ENCODE measurements at places on chromosomes 13 and 19. TPM values are rescaled to one million over a fixed set of nuclear protein-coding genes. Genes with fewer than 3 reads are reported as not detected.

Gene ZNF841
- total RNA-seq, result 28.9 TPM

Gene MIA
- not detected for total RNA-seq

Gene TLE6
- under 0.01 TPM for total RNA-seq

Gene IFNL1
- total RNA-seq, result not detected

Gene C19orf38
- total RNA-seq, result 0.28 TPM

- H3K27me3 ChIP-seq, result no peaks in the 10 kb centered on the region
- H3K36me3 ChIP-seq, result no peaks in the 10 kb centered on the region
Observed at GRCh38 chr13:47008318-47008717, 111.5 kb upstream of the HTR2A start.

DNA sequence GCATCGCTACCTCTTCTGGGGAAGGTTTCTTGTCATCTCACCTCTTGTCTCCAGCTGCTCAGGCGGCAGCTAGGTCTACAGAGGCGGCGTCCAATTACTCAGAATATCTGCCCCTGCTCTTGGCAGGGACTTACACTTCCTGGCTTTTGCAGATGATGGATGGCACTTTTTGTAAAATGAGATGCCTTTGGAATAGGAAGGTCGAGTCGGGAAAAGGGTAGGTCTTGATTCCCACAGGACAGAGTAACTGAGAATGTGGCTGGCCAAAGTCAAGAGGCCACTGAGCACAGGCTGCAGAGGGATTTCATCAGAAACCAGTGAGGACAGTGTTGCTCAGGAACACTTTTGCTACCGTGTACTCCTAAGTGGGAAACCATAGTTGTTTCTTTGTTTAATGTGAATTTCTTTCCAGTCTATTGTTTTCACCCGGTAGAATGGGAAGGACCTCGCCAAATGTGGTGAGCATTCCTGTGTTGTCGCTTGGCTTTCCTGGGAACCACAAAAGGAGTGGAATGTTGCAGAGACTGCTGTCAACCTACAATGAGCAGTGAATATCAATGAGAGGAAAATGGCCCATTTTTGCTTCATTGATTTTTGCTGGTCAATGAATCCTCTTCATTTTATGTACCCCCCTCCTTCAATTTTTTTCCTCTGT lies 383.7 kb downstream of the HS6ST3 start:
- H3K4me3 ChIP-seq, result no peak overlapping the region
- no peak overlapping the region for H3K27ac ChIP-seq
- H3K36me3 ChIP-seq, result no peaks in the 10 kb centered on the region
- no peaks in the 10 kb centered on the region for H3K27me3 ChIP-seq
- H3K4me1 ChIP-seq, result no peaks in the 10 kb centered on the region
- no peak for DNase-seq

DNA sequence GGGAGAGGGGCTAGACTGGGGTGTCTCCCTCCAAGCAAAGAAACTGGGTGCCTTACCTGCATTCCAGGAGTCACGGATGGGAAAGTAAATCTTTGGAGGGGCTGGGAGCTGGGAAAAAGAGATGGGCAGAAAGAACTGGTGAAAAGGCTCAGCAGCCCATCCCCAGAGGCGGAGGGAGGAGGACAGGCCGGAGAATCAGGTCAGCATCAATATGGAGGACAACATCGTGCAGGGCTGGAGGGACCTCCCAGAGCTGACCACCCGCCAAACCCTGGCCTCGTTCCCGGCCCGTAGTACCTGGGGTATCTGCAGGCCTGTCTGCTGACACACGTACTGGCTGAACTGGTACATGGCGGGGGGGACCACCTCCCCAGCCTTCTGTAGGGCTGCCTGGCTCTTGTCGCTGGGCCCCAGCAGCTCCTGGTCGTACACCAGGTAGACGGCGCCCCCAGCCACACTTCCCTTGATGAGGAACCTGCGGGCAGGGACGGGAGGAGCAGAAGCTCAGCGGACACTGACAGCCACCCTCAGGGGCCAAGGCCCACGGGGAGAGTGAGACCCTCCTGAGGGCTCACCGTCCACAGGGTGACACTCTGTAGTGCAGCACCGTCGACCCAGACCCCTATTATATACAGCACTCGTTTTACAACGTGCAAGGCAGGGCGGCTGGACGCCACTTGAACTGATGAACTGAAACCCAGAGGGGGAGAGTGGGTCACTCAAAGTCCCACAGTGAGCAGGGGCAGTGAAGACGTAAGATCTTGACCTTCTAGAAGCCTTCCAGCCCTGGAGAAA lies 830 bp downstream of the MICOS13 start:
- H3K27ac ChIP-seq, result peak overlapping the region; percentile 69
- no peaks in the 10 kb centered on the region for H3K36me3 ChIP-seq
- H3K4me1 ChIP-seq, result peaks cover 7% of the 10 kb centered on the region
- H3K4me3 ChIP-seq, result peak overlapping the region; percentile 75
- H3K27me3 ChIP-seq, result no peaks in the 10 kb centered on the region

GRCh38 chr13:28137596-28137995 lies 749 bp upstream of the PAN3 start:
- H3K27ac ChIP-seq, result peak overlapping the region; percentile 96
- peak overlapping the region; percentile 81 for H3K4me3 ChIP-seq
- H3K27me3 ChIP-seq, result no peaks in the 10 kb centered on the region
- H3K36me3 ChIP-seq, result no peaks in the 10 kb centered on the region
- no peak for DNase-seq

DNA sequence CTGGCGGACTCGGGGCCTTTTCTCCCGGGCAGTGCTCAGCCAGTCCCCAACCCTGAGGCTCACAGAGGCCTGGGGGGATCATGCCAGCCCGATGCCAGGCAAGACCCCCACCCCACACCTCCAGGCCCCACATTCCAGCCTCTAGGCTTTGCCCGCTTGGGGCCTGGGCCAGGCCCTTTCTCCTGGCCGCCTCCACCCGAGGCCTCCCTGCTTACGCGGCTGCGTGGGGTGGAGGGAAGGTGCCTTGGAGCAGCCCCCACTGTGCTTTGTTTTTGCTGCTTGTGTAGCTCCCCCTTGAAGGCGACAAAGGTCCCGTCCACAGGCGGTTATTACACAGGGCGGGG lies 38.4 kb downstream of the SMIM24 start:
- peaks cover 56% of the 10 kb centered on the region for H3K36me3 ChIP-seq
- no peak for DNase-seq
- H3K4me1 ChIP-seq, result no peaks in the 10 kb centered on the region
- H3K4me3 ChIP-seq, result no peak overlapping the region
- H3K27me3 ChIP-seq, result no peaks in the 10 kb centered on the region

- H3K4me1 ChIP-seq, result 0 out of 2 replicates have a peak, but pooled peaks cover 2% of the 10 kb centered on the region
- H3K27ac ChIP-seq, result no peak overlapping the region
- H3K27me3 ChIP-seq, result no peaks in the 10 kb centered on the region
- DNase-seq, result no peak
- no peak overlapping the region for H3K4me3 ChIP-seq
- H3K36me3 ChIP-seq, result no peaks in the 10 kb centered on the region
Observed at GRCh38 chr19:11387162-11388034, 3.3 kb upstream of the EPOR start.

DNA sequence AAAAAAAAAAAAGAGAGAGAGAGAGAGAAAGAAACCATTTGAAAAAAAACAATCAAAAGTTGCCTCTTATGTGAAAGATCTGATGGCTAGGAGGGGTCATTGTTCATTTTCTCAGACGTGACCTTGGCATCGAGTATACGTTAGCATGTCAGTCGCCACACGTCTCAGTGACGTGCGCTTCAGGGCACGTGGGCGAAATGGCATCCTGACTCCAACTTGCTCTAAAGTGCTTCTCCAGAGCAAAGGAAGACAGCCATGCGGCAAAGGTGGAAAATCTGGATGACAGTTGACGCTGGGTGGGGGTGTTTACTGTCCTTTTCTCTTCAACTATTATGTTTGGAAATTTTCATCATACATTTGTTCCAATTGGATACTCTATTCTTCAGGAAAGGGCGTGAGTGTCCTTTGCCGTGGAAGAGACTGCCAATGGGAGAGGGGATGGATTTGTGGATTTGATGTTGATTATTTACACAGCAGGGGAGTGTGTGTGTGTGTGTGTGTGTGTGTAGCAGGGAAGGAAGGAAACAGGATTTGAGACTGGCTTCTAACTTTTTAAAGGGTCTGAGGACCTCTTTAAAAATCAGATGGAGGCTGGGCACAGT lies 25.0 kb downstream of the KLF2 start:
- no peaks in the 10 kb centered on the region for H3K27me3 ChIP-seq
- no peak overlapping the region for H3K4me3 ChIP-seq
- H3K4me1 ChIP-seq, result no peaks in the 10 kb centered on the region
- no peak overlapping the region for H3K27ac ChIP-seq

DNA sequence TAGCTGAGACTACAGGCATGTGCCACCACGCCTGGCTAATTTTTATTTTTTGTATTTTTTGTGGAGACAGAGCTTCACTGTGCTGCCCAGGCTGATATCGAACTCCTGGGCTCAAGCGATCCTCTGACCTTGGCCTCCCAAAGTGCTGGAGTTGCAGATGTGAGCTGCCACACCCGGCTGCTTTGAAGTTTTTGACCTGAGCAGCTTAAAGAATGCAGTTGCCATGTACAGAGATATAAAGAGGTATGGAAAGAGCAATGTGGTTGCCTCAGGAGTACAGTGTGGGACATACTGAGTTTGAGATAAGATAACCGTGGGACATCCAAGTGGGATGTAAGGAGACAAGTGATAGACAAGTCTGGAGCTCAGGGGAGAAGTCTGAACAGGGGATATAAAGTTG lies 82.7 kb upstream of the LSM14A start:
- no peak for DNase-seq
- H3K4me3 ChIP-seq, result no peak overlapping the region
